ENCODE measurements at places on chromosomes 6 and 20.

DNA sequence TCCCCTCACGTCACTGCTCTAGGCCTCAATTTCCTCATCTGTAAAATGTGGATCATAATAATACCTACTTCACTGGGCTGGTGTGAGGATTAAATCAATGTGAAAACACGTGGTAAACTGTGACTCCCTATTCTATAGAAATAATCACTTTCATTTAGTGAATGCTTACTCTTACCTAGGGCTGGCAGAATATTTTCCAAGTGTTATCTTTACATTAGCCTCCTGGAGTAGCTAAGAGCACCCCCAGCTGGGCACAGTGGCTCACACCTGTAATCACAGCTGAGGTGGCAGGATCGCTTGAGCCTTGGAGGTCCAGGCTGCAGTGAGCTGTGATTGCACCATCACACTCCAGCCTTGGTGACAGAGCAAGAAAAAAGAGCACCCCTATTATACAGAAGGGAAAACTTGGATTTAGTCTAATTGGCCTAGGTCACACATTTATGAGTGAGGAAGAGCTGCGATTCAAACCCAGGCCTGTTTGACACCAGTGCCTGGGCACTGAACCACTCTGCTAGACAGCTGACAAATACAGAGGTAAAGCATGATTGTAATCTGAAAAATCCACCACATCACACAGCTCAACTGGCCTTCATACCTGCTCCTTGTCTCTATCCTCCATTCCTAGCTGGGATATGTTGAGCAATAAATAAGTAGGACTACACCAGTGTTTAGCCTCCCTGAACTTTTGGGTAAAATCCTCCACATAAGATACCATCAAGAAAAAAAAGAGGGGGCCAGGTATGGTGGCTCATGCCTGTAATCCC lies 1.4 kb upstream of the SNTA1 start:
- no peak for DNase-seq

DNA sequence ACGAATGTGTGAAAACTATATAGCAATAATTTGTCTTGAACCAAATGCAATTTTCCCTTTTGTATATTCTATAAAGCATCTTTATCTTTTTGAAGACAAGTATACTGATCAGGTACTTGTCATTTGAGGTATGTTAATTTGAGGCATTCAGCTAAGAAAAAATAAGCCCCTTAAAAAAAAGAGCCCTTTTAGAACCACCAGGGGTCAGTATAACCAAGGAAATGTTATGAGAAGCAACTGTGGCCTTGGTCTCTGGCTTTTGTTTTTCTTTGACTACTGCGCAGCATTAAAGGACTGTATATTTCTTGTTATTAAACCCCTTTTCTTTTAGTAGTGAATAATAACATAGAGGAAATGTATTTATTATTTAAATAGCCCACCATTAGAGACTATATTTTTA lies 43.1 kb downstream of the CD109 start:
- DNase-seq: peak; percentile 63

GRCh38 chr6:7479801-7480266 lies 61.6 kb upstream of the DSP start:
- no peak for DNase-seq

DNA sequence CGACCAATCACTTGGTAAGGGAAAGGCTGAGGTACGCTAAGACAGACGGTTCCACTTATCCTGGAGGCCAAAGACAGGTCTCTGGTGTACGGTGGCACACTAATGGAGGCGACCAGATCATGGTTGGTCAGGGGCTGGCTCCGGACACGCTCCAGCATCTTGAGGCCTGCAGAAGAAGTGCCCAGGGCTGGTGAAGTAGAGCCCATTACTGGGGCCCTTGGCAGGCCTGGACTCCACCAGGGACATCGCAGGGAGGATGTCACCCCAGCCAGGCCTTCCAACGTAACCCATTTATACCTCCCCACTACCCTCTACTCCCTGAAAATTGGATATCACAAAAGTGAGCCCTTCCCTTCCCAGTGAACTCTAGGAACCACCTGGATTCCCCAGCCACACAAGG lies 16.2 kb downstream of the KHDC1L start:
- no peak for DNase-seq

GRCh38 chr6:134979142-134979541 lies 29.2 kb upstream of the ALDH8A1 start:
- DNase-seq: no peak

DNA sequence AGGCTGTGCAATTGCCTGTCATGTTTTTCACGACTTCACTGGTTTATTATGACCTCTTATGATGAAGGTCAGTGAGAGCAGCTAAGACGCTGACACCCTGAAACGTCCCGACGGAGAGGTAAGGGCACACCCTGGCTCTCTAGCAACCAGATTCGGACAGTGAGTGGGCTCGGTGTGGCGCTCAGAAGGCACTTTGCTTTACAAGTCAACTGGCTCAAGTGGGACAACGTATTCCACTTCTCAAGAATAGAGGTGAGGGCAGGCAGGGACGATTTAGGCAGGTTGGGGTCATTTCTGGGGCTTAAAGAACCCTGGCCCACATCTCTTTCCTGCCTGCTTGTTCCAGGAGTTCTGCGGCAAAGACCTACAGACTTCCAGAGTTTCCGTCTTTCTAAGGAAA lies 18.2 kb downstream of the RNASET2 start:
- DNase-seq: no peak

DNA sequence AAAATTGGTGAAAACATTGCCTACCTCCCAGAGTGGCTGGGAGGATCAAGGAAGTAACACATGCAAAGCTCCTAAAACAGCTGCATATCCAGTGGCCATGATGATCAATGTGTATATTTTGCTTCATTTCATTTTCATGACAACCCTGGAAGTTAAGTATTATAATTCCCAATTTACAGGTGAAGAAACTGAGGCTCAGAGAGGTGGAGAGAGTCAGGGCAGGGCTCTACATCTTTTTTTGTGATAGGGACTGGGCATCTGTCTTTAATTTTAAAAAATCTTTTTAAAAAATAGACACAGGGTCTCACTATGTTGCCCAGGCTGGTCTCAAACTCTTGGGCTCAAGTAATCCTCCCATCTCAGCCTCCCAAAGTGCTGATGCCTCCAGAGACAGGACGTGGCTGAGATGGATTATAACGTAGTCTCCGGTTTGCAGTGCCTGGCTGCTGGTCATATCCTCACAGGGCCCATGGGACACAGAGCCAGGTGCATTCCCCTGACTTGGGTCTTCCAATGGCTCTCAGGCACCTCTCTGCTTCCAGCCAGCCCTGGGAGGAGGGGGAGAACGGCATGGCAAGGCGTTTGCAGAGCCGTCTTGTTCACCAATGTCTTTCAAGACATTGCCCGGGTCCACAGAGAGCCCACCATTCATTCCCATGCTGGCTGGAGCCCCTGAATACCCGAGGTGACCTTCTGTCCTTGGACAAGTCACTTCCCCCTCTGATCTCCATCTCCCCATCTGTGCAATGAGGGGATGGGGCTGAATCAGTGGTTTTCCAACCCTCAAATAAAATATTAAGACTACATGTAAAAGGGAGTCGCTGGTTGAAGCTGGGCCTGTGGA lies 38.3 kb downstream of the HNF4A start:
- DNase-seq: no peak

DNA sequence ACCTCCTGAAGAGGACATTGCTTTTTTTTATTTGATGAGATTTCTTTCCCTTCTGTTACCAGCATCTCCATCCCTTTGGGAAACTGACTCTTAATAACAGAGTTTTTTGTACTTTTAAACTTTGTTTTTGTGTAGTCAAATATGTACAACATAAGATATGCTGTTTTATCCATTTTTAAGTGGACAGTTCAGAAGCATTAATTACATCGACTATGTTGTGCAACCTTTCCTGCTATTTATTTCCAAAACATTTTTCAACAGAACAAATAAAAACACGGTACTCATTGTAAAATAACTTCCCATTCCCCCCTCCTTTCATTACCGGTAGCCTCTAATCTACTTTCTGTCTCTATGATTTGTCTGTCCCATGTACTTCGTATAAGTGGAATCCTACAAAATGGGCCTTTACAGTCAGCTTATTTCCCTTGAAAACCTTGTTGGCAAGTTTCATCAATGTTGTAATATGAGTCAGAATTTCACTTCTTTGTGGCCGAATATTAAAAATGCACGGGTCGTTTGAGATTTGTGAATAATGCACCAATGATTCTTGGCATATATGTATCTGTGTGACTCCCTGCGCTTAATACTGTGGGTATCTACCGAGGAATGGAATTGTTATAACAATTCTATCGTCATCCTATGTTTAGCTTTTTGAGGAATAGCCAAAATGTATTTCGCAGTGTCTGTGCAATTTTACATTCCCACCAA lies 11.1 kb upstream of the RIPK1 start:
- DNase-seq: no peak

GRCh38 chr20:4413314-4414049 lies 308.2 kb upstream of the PRND start:
- DNase-seq: no peak

- peak; percentile 54 for DNase-seq
Measured at GRCh38 chr6:169803271-169803811, 51.9 kb downstream of the ERMARD start.

GRCh38 chr20:51458751-51459439 lies 83.6 kb downstream of the NFATC2 start:
- no peak for DNase-seq

DNA sequence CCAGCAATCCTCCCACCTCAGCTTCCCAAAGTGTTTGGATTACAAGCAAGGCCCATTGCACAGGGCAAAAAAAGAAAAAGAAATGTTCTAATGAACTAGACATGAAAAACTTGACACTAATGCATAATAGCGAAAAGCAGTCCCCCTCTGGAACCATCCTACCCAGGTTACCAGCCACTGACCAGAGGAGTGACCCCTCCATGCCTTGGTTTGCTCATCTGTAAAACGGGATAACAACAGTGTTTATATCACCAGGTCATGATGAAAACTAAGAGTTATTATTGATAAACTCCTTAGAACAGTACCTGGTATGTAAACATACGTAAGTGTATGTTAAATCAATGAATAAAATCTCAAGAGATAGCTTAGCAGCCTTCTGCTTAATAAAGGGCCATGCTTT lies 3.3 kb upstream of the NHSL1 start:
- DNase-seq: no peak

DNA sequence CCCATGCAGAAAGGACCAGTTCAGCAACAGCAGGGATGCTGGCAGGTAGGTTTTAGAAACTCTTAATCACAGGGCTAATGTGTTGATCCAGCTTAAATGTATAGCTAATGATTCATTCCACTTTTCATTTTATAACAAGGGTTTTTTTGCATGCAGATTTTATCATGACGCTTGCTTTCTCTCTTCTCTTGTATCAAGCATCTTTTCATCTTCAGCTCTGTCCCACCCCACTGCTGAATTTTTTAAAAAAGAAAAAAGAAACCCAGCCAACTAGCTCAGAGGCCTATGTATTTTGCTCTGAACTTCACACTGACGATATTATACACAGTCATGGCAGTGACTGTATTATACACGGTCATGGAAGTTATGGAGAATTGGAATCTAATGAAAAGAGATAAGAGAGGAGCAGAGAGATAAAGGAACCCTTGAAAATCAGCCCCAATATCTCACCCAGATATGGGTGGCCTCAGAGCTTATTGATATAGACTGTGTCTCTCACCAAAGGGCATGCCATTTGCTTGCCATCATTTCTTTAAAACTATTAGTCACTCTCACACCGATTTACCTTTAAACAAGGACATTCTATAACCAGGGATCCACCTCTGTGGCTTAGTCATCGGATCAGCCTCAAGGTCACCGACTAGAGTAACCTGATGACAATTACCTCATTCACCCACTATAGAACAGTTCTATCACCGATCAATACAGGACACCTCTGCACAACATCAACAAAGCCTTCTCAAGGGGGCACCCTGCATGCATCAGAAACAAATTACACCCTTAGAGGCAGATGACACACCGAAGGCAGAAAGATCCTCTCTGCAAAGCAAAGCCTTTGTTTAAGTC lies 222.0 kb downstream of the ATXN1 start:
- DNase-seq: no peak

DNA sequence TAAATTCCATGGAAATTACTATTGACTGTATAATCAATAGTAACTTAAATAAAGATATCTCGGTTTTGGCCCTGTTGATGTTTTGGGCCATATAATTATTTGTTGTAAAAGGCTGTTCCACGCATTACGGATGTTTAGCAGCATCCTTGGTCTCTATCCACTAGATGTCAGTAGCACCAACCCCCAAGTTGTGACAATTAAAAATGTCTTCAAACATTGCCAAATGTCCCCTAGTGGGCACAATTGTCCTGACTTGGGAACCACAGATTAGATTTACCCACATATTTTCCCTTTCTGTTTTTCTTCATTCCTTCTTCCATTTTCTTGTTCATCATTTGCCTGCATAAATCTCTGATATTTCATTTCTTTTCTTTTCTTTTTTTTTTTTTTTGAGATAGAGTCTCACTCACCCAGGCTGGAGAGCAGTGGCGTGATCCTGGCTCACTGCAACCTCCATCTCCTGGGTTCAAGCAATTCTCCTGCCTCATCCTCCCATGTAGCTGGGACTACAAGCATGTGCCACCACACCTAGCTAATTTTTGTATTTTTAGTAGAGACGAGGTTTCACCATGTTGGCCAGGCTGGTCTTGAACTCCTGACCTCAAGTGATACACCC lies 13.6 kb upstream of the WFDC8 start:
- DNase-seq: peak; percentile 61

DNA sequence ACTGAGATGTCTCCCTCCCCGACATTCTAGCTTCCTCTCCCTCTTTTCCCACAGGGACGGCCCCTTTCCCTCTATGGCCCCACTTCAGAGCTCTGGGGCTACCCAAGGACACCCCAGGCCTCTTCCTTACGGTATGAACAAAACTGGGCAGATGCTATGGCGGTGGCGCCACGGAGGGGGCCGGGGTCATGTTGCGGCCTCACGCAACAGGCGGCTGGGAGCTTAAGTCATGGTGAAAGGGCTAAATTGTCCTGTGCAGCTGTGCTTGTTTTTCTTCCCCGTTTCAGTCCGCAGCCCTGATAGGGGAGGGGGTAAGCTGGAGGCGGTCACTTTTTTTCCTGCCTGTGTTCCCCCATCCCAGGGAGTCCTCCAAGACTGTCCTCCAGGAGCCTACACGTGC lies 17.6 kb upstream of the KIAA1755 start:
- DNase-seq: no peak

- DNase-seq: no peak
Measured at GRCh38 chr6:167227984-167228383, 63.1 kb upstream of the UNC93A start.

- no peak for DNase-seq
Measured at GRCh38 chr6:1515280-1515679, 94.4 kb upstream of the FOXC1 start.

DNA sequence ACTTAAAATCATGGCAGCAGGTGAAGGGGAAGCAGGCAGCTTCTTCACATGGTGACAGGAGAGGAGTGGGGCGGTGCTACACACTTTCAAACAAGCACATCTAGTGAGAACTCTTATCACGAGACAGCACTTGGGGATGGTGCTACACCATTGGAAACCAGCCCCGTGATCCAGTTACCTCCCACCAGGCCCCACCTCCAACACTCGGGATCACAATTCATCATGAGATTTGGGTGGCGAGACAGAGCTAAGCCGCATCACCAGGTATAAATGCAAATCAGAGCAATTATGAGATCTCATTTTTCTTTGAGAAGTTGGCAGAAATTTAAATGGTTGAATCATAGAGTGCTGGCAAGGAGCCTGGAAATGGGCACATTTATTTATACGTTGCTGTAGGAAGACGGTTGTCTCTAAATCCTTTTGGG lies 31.4 kb downstream of the IGF2R start:
- DNase-seq: no peak

- no peak for DNase-seq
Measured at GRCh38 chr6:33105386-33105785, 29.6 kb downstream of the HLA-DPB1 start.

GRCh38 chr20:24359321-24360027 lies 110.0 kb upstream of the SYNDIG1 start:
- no peak for DNase-seq

GRCh38 chr6:132087391-132087790 lies 136.2 kb upstream of the CCN2 start:
- no peak for DNase-seq

Data from KBM-7 (cell line).